ENCODE measurements at places on chromosomes 4 and X.
A peak's percentile ranks its signal among the peaks of the same experiment; 100 is the strongest.

DNA sequence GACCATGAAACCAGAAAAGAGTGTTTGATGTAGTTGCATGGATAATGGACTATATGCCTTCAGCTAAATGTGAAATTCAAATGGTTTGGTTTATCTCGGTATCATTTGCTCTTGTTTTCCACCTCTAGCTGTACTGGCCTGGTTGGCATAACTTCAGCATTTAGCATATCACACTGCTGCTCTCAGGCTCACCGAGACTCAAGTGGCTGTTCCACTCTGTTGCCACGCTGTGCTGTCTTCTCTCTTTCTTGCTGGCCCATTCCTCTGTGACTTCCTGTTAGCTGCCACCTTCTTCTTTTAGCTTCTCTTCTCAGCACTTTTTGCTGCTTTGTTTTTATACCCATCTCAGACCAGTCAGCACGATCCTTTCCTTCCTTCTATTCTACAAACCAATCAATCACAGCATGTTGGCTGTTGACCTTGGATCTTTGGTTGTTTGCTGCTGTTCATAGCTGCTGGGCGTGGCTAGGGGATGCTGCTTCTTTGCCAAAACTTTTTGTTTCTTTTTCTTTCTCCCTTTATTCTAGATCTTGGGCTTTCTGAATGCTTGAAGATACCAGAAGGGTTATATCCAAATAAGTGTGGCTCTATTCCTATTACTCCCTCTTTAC, 24.0 kb downstream of the INTS6L start:
- DNase-seq, result peak; percentile 32

- no peak for DNase-seq
These were observed 38.1 kb downstream of the GAB1 start for GRCh38 chr4:143374771-143375170.

DNA sequence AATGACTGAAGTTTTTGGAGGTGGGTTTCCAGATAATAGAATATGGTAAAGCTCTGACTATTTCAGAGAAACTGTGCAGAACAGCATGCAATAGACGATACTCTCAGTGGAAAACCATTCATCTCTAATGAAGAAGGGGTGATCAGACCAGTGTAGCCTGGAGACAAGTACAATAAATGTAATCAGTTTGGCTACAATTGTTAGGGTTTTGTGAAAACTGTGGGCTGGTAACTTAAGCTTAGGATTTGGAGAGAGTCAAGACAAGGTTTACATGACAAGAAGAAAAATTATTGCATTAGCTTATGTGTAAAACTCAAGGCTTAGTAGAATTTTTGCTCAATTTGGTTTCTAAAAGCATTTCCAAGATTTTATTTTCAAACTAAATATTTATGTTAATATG, 241.5 kb upstream of the ANKRD50 start:
- DNase-seq, result no peak

DNA sequence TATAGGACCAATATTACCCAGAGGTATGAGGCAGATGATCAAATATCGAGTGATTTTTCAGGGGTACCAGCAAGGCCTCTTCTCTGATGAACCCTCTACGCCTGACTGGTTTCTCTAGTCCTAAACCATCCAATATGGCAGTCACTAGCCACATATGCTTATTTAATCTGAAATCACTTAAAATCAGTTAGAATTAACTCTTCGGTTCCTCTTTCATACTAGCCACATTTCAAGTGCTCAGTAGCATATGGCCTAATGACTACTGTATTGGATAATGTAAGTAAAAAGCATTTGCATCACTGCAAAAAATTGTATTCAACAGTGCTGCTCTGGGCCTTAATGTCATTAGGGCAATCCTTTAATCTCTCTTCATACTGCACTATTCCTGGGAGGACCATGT, 4.4 kb upstream of the APBB2 start:
- no peak for DNase-seq

GRCh38 chrX:127552571-127552970, 499.6 kb downstream of the ACTRT1 start:
- no peak for DNase-seq

DNA sequence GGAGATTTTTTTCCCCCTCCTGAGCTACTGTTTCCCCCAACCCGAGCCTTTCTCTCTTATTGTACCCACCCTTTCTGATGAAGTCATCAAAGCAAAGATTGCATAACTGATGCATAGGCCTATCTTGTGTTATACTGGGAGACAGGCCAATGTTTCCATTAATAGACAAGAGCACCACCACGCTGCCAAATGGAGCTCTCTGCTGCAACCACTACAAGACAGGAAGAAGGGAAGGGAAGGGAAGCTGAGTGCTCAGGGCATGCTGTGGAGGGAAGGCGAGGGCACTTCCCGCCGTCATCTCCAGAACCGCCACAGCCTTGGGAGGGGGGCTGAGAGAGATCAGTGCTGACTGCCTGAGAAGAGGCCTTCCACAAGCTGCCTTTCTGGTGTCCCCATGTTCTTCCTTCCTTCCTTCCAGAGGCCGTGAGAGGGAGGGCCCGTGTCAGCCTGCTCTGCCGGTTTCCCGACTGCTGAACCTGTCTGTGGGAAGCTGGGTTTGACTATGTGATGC, 75.0 kb downstream of the MGST2 start:
- DNase-seq, result no peak

All from NAMALWA (cell line).